ENCODE measurements at places on chromosomes 2 and 18.

- no peak for DNase-seq
Observed at GRCh38 chr2:165776796-165777195, 17.3 kb downstream of the GALNT3 start.

GRCh38 chr18:34965566-34965965 is 75.6 kb upstream of the MAPRE2 start:
- peak; percentile 40 for DNase-seq

GRCh38 chr2:201621293-201621999 is 21.9 kb downstream of the TMEM237 start:
- no peak for DNase-seq

DNA sequence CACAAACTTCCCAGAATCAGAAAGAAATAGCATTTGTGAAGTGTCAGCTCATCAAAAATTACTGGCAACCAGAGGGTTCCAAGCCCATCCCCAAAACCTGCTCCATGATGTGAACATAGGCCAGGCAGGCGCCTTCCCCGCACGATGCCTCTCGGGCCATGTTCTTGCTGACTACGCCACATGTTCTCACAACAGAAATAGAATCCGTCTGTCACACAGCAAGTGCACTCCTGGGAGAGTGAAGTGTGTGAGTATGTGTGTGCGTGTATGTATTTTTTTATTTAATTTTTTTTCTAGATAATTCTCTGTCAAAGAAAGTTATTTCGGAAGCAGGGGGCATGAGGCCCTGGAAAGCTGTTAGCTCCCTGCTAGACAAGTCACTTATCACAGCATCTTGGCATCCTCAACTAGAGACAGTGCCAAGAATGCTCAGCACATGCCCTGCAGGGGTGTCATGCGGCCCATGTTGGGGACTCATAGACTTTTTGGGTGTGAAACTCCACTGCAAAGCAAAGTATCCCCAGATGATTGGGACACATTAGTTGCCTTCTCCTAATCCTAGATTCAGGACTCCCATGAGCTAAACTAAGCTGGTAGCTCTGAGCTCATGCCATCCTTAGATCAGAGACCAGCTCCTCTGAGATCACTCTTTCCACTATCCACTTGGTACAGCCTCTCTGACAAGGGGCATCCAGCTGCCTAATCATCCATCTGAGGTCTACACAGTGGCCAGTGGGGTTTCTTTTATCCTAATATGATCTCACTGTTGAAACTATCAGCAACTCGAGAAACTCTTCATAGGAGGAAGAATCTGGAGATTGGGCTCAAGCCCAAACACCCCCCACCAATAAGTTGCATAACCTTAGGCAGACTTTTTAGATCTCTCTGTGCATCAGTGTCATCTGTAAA is 53.2 kb upstream of the CYRIA start:
- DNase-seq, result no peak

DNA sequence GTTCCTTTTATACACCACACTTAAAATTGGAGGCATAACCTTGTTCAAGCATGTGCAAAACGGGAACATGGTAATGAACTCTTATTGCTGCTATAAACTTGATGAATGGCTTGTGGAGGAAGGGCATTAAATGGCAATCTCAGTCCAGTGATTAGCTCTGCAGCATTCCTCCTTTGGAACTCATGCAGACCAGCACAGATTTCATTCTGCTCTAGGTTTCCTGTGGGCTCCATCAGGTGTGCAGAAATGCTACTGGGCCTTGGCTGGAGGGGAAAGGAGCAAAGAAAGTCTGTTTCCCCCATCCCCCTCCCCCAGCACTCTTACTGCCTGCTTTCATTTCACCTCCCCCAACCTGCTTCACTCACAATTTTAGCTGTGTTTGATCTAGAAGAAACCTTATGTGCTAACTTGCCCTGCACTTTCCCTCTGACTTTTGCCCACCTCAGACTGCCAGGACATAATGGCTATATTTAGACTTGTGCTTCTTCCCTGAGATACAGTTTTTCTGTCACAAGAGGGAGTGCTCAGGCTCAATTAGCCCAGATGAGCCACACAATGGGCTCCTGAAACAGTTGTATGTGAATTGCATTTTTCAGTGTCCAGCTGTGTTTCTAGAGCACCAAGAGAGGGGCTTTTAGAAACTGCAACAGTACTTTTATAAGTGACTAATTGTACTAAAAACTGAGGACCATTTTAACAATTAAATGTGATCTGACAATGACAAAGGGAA is 109.8 kb downstream of the FSHR start:
- DNase-seq, result peak; percentile 54

GRCh38 chr2:171524018-171524401 is 1.7 kb downstream of the CYBRD1 start:
- DNase-seq, result no peak

DNA sequence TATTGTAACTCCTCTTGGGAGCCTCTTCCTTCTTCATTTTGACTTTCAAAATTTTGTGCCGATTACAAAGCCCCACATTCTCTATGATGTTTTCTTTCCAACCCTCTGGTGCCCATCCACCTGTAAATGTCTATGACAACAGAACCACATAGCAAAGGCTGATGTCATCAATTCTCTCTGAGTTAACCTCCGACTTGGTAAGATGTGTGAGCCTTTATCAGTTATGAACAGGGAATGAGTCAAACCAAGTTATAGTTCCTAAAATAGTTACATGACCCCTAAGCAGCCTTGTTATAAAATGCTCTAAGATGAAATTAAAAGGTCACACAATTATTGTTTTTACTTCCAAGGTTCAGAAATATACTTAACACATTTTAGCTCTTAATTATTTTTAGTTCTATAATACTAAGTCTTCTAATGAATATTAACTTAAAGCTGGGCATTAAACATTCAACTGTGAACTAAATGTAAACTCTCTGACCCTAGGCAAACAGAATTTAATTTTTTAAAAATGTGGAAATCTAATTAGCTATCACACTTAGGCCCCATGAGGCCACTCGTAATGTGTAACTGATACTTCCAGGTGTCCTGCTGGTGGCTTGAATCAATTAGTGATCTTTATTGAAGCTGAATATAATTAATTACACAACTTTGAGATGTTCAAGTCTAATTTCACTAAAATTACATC is 102.3 kb upstream of the CYRIA start:
- no peak for DNase-seq

DNA sequence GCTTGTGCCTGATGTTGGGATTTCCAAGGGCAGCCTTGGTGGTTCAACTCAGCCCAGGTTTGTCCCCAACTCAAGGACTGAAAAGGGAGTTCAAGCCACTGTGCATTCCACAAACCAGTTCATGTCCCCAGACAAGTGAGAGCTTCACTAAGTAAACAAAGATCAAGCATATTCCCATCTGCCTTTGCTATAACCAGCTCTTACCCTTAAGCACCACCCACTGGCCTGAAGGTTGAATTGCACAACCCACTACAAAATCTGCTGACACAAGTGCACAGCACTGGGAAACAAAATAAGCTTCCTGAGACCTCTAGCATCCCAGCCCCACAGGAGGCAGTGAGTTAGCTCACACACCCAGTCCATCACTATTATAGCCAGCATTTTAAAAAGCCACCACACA is 516.7 kb downstream of the NR4A2 start:
- DNase-seq, result no peak

DNA sequence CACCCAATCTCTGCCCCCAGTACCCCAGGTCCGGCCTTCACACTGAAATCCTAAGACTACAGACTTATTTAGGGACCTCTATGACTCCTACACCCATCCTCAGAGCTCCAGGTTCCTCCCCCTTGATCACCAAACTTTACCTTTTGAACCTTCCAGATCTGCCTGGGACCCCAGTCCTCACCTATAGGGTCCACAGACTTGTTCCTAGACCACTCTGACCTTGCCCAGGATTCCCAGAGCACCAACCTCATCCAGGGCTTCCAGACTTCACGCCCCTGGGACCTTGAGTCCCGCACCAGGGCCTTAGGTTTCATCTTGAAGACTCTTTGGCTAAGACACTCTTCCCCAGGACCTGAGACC is 462 bp downstream of the CHCHD5 start:
- no peak for DNase-seq

DNA sequence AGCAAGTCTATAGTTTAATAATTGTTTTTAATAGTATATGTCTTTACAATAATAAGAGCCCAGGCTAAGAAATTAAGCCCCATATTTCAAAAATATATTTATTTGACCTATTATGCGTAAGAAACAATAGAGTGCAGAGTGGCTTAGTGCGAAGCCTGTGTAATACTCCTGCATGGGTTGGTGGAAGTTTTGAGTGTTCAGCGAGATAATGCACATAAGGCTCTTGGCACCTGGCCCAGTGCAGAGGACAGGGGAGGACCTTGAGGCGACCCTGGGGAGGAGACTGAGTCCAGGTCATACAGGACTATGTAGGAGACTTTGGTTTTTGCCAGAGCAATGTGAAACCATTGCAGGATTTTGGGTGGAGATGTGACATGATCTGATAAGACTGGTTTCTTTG is 132.4 kb upstream of the ST6GAL2 start:
- DNase-seq, result no peak

- DNase-seq, result no peak
Observed at GRCh38 chr2:106921451-106921850, 35.5 kb upstream of the ST6GAL2 start.

DNA sequence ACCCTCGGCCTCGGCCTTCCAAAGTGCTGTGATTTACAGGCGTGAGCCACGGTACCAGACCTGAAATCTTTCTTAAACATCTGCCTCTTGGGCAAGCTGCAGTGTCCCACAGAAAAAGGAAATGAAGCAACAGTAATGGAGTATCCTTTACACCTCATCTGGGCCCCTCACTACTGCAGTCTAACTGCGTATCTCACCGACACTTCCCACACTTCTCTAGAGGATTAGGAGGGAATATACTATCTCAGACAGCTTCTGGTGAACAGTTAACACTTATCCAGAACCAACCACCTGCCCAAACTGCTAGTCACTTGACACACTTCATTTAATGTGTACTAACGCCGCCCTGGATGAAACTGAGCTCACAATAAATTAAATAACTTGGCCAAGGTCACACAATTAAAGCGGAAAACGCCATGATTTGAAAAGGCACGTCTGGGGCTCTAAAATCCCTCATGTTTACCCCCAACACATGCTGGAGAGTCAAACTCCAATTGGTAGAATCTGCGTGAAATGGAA is 993 bp downstream of the COX7A2L start:
- no peak for DNase-seq

- DNase-seq, result no peak
Observed at GRCh38 chr2:177340158-177340557, 52.4 kb upstream of the AGPS start.

- no peak for DNase-seq
Observed at GRCh38 chr2:128640166-128640844, 321.6 kb upstream of the HS6ST1 start.

- no peak for DNase-seq
Observed at GRCh38 chr2:218857371-218858137, 2.1 kb upstream of the WNT6 start.

- no peak for DNase-seq
Observed at GRCh38 chr2:18883616-18884456, 294.5 kb upstream of the NT5C1B start.

DNA sequence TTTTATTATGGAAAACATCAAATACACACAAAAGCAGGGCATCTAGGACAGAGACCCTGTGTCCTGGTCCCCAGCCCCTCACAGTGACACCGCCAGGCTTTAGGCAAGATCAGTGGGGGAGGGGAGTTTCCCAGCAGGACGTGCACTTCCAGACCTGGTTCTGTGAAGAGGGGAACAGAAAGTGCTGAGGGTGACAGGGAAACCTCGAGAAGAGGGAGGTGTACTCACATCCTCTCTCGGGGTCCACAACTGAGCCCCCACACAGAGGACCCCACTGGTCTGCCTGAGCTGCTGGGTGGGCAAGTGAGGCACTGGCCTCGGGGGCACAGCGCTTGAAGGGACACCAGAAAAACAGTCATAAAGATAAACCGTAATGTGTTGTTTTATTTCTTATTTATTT is 4.4 kb upstream of the GPR35 start:
- DNase-seq, result no peak

DNA sequence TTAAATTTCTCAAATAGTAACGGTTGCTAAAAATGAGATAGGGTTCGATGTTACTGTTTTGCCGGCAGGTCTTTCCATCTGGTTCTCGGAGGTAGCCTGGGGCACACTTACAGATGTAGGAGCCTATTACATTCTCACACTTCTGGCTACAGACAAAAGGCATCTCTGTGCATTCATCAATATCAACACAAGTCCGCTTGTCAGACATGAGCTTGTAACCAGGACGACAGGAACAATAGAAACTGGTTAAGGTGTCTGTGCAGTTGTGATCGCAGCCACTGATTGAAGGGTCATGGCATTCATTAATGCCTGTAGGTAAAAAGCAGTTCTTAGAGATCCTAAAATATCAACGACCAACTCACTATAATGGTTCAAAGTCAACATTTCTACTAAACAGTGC is 116.3 kb downstream of the DHRS9 start:
- DNase-seq, result no peak

- no peak for DNase-seq
Observed at GRCh38 chr2:213057977-213058376, 93.4 kb downstream of the IKZF2 start.

GRCh38 chr18:23380001-23380550 is 73.0 kb upstream of the RIOK3 start:
- no peak for DNase-seq
